ENCODE measurements at places on chromosomes 3 and 15.

- no peak for DNase-seq
These were observed 17.7 kb downstream of the SOX2 start for GRCh38 chr3:181729341-181729869.

DNA sequence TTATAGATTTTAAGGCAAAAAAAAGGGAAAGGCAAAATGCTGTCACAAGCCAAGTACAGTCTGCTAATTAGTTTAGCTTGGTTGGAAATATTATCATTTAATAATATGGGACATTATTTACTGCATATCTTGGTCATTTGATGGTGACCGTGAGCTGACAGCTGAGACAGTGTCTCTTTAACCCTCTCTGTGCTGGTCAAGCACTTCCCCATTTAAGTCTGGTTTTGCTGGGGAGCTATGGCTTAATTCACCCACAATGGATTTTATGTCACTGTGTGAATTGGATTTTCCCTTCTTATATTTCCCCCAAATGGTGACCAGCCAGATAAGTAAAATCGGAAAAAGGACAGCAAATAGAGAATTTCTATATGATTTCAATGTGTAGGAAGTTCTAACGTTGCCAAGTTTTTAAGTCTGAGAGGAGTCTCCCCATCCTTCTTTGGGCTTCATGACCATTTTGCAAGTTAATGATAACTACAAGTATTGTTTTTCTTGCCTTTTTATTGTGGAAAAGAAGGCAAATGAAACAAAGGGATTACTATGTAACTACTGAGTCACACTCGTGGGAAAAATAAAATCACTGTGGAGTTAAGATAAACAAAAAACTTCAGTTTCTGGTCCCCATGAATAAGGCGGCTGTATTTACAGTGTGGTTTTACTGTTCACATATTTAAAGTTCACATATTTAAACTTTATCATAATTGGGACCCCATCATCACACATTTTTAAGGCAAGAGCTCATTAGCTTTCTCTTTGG lies 373.5 kb downstream of the NR2F2 start:
- DNase-seq: no peak

- no peak for DNase-seq
These were observed 20.4 kb downstream of the UACA start for GRCh38 chr15:70742928-70743327.

DNA sequence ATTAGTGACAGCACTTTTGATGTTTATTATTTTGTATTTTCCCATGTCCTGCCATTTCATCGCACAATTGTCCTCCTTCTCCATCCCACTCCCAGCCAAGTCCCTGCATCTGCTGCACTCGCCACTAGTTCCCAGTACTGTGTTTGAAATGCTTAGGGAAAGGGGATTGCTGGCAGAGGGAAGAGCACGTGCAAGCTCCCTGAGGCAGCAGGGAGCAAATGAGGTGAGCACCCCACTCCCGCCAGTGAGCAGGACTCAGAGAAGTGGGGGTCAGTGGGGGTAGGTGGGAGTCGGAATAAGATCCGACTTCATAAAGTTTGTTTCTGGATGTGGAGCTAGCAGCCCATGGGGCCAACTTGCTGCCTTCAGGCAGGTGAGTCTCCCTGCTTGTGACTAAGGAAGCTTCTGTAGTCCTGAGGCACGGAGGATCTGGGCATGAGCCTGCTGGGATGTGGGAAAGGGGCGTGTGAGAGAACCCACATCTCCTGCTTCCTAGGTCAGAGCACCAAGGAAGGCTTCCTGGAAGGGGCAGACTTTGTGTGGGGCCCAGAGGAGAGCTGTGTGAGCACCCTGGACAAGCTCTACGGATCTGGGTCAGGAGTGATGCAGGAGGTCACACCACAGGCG lies 99.7 kb upstream of the TLE3 start:
- DNase-seq: no peak

GRCh38 chr3:1007866-1008265 lies 85.0 kb upstream of the CNTN6 start:
- no peak for DNase-seq

- no peak for DNase-seq
These were observed 22.9 kb downstream of the SHF start for GRCh38 chr15:45164914-45165313.

DNA sequence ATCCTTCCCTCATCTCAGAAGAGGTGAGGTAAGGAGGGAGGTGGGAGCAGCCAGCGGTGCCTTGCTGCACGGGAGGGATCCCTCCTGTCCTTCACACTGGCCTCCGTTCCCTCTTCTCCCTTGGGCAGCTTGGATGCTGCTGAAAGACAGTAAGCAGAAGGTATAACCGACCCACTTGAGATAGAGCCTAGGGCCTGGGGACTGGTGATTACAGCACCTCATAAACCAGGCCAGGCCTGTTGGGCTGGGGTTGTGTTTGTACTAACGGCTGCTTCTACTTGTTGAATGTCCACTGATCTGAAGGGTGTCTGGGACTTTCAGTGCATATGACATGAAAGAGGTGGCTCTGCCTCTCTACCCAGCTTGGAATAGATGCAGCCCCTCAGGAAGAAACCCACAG lies 25.0 kb downstream of the SEMA6D start:
- no peak for DNase-seq

GRCh38 chr3:99972380-99973104 lies 141.8 kb downstream of the FILIP1L start:
- DNase-seq: peak; percentile 21

GRCh38 chr15:38427380-38427779 lies 26.5 kb upstream of the FAM98B start:
- DNase-seq: no peak

- DNase-seq: no peak
These were observed 193.9 kb upstream of the THRB start for GRCh38 chr3:24688446-24689148.

DNA sequence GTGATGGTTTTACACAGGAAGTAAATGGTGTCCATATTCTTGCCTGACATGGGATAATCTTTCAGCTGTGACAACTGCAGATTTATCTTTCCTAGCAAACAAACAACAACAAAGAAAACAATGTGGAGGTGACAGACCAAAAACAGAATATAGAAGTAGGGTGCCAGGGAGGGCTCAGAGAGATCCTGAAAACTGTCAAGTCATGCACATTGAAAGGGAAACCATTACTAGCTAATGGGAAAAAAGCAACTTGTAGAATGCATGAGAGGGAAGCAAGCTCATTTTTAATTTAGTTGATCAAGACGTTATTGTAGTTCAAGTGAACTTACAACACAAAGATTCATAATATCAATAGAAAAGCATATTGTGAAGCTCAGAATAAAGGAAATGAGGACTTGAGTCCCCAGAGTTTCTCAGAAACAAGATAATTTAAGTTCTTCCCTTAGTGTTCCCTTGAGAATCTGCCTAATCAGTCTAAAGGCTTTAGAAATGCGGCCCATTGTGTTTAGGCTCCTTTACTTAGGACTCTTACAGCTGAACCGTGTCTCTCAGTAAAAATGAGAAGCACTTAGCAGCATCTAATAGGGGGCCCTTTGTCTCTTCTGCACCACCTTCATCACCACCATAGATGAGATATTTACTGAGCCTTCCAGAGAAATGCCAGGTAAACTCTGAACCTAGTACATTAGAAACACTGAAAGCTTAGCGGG lies 115.6 kb upstream of the CADPS start:
- DNase-seq: no peak

DNA sequence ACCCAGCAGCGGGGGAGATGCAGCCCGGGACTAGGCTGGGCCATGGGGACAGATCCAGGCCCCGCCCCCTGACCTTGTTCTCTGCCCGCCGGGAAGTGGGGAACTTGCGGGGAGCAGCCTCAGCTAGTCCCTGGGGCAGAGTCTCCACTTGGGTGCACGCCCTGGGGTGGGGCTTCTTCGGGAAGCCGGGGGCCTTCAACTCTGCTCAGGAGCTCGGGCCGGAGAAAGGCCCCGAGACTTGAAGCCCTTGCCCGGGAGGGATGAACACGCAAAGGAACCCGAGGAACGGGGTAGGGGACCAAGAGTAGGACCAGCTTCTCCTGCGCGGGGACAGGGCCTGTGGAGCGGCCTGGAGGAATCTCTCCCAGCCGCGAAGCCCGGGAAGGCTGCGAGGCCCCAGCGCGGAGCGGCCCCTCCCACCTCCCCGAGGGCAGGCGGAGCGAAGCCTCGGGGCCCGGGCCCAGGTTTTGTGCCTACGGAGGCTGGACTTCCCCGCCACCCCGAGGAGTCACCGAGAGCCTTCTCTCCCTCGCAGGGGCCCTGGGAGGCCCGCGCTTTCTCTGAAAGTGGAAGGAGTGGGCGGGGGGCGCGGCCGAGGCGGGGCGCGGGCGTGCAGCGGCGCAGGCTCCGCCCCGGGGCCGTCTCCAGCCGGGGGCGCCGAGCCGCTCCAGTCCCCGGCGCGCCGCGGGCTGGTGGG lies at the start of gene ITPKA:
Gene ITPKA (plus strand): TSS at position 670 of the 697 bp plus-strand sequence. CDS start 54 bp downstream, outside the sequence.
- DNase-seq: peak; percentile 21

- no peak for DNase-seq
These were observed 38.7 kb downstream of the FMN1 start for GRCh38 chr15:33155691-33156420.

DNA sequence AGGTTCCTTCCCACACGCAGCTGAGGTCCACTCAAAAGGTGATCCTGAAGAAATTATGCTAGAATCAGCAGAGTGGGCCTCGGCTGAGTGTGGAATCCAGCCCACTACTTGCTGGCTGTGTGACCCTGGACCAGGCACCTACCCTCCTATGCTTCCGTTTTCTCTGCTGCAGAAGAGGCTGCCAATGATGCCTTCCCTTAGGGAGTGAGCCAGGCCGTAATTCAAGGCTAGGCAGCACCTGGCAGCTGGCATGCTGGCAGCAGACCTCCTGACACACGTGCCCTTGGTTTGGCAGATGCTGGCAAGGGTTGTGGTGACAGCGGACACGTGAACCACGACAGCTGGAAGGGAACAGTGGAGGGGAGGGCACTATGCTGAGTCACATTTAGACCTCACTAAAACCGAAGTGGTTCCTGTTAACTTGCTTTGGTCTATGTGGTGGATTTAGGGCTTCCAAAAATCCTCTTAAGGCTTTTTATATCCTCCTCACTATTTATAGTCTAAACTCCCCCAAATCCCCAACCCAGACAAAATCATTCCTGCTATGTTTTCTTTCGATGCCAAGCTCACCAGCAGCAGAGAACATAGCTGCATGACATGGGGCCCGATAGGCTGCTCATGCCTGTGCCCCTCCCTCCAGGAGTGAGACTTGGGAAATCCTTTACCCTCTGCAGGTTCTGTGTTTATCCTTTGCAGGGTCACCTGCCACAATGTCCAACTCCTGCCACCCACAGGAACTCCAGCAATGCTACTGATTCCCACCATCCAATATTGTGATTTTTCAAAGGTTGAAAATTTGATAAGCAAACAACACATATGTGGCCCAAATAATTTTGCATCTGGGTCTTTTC lies 10.6 kb upstream of the PCSK6 start:
- DNase-seq: peak; percentile 59

DNA sequence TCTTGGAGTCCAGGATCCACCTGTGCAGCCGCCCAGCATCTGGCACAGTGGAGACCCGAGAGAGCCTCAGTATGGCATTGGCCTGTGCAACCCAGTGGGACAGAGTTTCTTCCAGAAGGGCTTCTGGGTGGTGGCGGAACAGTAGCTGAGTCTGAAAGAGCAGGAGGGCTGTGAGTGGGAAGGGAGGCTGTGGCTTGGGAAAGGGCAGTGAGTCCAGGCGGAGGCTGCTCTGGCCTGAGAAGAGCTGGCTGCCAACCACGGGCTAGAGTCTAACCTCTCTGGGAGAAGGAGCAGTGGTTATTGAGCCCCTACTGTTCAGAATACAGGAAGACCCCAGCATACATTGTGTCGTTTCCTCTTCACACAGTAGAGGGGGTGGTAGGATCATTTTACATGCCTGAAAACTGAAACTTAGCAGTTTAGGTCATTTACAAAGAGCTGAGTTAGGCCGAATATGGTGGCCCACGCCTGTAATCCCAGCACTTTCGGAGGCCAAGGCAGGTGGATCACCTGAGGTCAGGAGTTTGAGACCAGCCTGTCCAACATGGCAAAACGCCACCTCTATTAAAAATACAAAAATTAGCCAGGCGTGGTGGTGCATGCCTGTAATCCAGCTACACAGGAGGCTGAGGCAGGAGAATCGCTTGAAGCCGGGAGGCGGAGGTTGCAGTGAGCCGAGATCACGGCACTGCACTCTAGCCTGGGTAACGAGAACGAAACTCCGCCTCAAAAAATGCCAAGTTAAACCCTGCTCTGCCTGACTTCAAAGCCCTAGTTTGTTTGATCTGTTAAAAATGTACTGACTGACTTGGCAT lies 3.2 kb downstream of the AEN start:
- no peak for DNase-seq

DNA sequence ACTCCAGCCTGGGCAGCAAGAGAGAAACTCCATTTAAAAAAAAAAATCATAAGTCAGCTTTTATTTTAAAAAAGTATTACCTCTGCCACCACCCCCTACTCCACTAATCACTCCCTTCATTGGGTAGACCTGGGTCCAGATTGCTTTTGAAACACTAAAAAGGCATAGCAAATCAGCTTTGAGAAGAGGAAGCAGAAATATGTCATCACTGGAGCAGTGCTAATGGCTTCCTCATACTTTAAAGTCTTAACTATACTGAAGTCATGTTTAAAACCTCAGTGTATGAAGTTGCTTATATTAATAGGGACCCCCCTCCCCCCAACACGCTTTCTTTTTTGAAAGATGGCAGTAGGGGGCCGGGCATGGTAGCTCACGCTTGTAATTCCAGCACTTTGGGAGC lies 1.0 kb upstream of the HTR3D start:
- no peak for DNase-seq

- no peak for DNase-seq
These were observed 115.3 kb upstream of the SMAD3 start for GRCh38 chr15:66950114-66950513.

DNA sequence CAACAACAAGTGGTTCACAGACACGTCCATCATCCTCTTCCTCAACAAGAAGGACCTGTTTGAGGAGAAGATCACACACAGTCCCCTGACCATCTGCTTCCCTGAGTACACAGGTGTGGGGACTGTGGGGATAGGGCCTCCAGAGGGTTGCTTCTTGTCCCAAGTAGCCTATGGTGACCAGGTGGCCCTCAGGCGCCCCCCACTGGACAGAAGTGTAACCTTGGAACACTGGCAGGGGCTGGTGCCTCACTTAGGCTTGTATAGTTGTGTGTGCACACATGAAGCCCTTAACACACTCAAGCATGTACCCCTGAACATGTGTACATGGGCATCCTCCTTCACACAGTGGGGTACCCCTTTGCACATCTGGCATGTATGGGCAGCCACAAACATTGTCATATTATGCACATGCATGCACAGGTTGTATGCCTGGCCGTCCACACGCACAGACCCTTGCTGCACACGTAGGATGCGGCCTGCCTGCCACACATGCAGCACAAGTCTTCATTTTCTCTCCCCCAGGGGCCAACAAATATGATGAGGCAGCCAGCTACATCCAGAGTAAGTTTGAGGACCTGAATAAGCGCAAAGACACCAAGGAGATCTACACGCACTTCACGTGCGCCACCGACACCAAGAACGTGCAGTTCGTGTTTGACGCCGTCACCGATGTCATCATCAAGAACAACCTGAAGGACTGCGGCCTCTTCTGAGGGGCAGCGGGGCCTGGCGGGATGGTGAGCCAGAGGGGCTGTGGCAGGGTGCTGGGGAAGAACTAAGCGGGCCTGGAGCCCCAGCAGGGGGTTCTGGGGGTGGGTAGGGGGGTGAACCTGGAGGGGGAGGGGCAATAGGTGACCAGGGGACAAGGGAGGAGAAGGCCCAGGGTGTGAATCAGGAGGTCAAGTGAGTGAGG lies 11.7 kb upstream of the SEMA3B start:
- no peak for DNase-seq
